ENCODE measurements at places on chromosomes 5 and 9.

DNA sequence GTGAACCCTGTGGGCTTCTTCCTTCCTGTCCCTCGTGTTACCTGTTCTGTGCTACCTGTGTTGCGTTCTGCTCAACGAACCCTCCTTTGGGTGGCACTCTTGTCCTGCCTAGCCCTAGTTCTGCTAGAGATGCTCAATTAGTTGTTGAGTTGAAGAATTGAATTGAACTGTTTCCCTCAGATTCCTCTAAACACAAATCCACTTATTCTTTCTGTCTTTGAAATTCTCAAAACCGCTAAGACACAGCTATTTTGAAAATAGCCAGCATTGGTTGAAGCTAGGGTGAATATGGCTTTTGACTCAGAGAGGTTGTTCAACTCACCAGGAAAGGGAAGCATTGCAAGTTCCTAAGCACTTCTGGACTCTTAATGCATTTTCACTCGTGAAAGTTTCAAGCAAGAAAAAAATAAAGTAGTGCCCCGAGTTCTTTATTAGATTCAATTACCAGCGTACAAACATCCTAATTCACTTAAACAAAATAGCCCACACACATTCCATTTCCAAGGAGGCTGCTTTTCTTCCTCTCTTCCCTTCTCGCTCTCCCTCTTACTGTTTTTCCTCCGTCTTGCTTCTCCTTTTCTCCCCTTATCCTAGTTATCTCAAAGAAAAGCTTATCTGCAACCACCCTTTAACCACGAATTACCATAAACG is 642 bp upstream of the ITGA1 start:
- no peak overlapping the region for H3K27ac ChIP-seq
- no peaks in the 10 kb centered on the region for H3K27me3 ChIP-seq
- H3K4me3 ChIP-seq = peak overlapping the region; percentile 75
- no peaks in the 10 kb centered on the region for H3K36me3 ChIP-seq
- H3K4me1 ChIP-seq = peaks cover 10% of the 10 kb centered on the region
- DNase-seq = peak; percentile 43

GRCh38 chr9:22008717-22009505 is at the start of gene CDKN2B:
CDKN2B (minus strand) TSS chr9:22009305; CDS start chr9:22008953, 352 bp downstream.
- no peak within 1 kb of the TSS for H3K27ac ChIP-seq
- no peaks in the 10 kb centered on the region for H3K36me3 ChIP-seq
- peak within 1 kb of the TSS; percentile 62 for H3K4me3 ChIP-seq
- peaks cover 13% of the 10 kb centered on the region for H3K4me1 ChIP-seq
- DNase-seq = peak; percentile 67

- H3K4me1 ChIP-seq = peaks cover 59% of the 10 kb centered on the region
- no peaks in the 10 kb centered on the region for H3K27me3 ChIP-seq
- peak overlapping the region; percentile 99 for H3K27ac ChIP-seq
Measured at GRCh38 chr9:35656831-35657545, 831 bp downstream of the RMRP start.

DNA sequence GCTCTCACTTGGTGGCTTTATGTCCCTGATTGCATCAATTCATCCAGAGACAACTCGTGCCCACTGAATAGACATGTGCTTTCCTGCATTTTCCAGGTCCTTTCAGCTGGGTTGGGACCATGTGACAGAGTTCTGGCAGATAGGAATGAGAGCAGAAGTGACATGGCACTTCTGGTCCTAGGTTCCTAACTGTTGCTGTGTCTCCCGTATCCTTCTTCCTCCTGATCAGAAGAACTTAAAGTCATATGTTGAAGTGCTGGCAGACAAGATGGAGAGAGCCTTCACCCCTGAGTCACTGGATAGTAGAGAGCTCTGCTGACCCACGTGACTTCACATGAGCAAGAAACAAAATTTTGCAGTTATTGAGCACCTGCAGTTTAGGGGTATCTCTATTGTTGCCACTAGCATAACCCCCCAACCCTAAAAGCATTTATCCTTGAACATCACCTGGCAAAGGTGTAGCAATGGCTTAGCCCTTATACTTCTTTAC is 80.0 kb downstream of the NREP start:
- H3K4me3 ChIP-seq = no peak overlapping the region
- H3K4me1 ChIP-seq = no peaks in the 10 kb centered on the region
- no peaks in the 10 kb centered on the region for H3K27me3 ChIP-seq
- no peak overlapping the region for H3K27ac ChIP-seq

DNA sequence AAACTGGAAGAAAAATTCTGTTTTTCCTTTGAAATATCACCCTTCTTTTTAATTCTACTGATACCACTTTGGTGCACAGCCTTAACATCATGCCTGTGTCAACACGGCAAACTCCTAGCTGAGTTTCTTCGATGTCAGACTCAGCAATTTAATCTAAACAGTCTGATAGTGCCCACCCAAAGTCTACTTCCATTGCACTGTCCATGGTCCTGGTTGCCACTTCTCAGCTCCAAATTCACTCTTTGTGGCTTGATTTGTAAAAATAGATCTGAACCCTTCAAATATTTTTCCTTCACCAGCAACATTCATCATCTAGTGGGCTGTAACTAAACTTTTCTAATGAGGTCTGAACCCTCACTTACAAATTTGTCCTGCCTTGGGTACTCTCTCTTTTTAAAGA is 107.8 kb downstream of the NUDT12 start:
- H3K4me3 ChIP-seq = no peak overlapping the region
- DNase-seq = no peak
- no peaks in the 10 kb centered on the region for H3K27me3 ChIP-seq
- H3K36me3 ChIP-seq = no peaks in the 10 kb centered on the region
- H3K27ac ChIP-seq = no peak overlapping the region

- H3K27ac ChIP-seq = no peak overlapping the region
- H3K4me1 ChIP-seq = peaks cover 26% of the 10 kb centered on the region
- no peaks in the 10 kb centered on the region for H3K27me3 ChIP-seq
- DNase-seq = no peak
Measured at GRCh38 chr5:154276261-154276972, 85.9 kb downstream of the GALNT10 start.

- H3K4me1 ChIP-seq = no peaks in the 10 kb centered on the region
- no peak overlapping the region for H3K4me3 ChIP-seq
- no peaks in the 10 kb centered on the region for H3K36me3 ChIP-seq
- H3K27ac ChIP-seq = no peak overlapping the region
Measured at GRCh38 chr5:72693546-72694205, 122.8 kb upstream of the TNPO1 start.

GRCh38 chr9:5502553-5502952 is 7.8 kb upstream of the PDCD1LG2 start:
- H3K4me1 ChIP-seq = no peaks in the 10 kb centered on the region
- DNase-seq = no peak
- no peaks in the 10 kb centered on the region for H3K27me3 ChIP-seq
- no peaks in the 10 kb centered on the region for H3K36me3 ChIP-seq
- H3K27ac ChIP-seq = no peak overlapping the region

Measured in CD8-positive, alpha-beta memory T cell (primary cell).